SIG-M5 (cell line): ENCODE measurements at places on chromosomes 12 and 14.

- DNase-seq = no peak
These were observed 27.0 kb upstream of the SLC2A14 start for GRCh38 chr12:7899755-7900154.

- DNase-seq = no peak
These were observed 56.7 kb downstream of the ADIPOR2 start for GRCh38 chr12:1747609-1748008.

DNA sequence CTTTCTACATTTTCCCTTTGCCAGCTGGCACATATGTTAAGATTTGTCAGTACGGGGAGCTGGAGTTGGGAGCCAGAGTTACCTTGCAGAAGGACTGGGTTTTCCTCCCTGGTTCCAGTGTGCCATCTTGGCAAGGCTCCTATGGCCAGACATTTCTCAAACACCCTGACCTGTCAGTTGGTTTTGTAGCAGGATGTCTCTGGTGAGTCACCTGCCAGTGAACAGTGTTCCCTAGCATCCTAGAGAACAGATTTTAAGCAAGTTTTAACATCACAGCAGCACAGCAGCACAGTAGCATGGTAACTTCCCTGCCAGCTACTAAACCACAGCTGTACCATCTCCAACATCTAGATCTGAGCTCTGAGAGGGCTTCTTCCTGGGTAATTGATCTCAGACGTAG is 26.2 kb upstream of the KTN1 start:
- no peak for DNase-seq

DNA sequence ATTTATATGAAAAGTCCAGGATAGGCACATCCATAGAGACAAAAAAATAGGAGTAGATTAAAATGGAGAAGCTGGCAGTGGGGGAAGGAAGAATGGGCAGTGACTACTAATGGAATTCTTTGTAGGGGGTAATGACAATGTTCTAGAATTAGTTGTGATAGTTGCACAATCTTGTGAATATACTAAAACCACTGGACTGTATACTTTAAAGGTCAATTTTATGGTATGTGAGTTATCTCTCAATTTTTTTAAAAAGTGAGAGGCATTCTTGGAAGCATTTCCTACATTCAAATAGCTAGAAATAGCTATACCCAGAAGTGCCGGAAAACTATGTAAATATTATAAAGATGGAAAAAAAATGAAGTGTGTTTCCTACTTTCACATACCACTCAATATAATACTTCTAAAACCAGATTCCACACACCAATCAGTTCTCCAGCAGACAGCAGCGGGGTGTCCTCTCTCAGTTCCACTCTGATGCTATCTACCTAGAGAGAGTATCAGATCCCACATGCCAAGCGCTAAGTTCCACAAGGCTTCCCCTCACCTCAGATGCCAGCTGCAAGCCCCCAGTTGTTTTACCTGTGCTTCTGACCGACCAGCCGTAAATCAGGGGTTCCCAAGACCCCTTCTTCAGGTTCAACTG is 41.7 kb upstream of the NID2 start:
- no peak for DNase-seq

- DNase-seq = no peak
These were observed 9.9 kb downstream of the PIWIL1 start for GRCh38 chr12:130347588-130347987.

- no peak for DNase-seq
These were observed 568.7 kb downstream of the MED13L start for GRCh38 chr12:115708801-115709200.
